NCI-H82 (cell line): ENCODE measurements at places on chromosomes 3 and 15.
A peak's percentile ranks its signal among the peaks of the same experiment; 100 is the strongest.

DNA sequence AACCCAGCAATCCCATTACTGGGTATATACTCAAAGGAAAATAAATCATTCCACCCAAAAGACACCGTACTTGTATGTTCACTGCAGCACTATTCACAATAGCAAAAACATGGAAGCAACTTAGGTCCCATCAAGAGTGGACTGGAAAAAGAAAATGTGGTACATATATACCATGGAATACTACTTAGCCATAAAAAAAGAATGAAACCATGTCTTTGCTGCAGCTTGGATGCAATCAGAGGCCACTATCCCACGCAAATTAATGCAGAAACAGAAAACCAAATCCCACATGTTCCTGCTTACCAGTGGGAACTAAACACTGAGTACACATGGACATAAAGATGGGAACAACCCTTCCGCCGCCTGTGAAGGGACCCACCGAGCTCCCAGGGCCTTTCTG is 34.2 kb downstream of the UACA start:
- DNase-seq, result no peak

GRCh38 chr3:187370051-187370450 is 1.9 kb downstream of the RTP4 start:
- DNase-seq, result no peak

DNA sequence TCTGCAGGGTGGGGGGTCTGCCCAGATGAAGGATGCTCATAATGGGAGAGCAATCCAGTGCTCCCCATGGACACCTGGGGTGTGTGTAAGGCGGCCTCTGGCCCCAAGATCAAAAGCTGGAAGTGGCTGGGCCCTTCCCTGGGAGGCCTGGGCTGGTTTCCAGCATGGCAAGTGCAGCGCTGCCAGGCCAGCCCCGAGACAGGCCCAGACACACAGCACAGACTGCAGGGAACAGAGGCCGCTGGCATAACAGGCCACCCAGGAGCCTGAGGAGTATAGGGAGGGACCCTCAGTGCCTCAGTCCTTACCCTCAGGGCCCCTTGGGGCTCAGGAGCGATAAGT is 10.0 kb downstream of the ITPKA start:
- DNase-seq, result no peak

- DNase-seq, result no peak
These were observed 37.3 kb downstream of the YEATS2 start for GRCh38 chr3:183734750-183735494.

DNA sequence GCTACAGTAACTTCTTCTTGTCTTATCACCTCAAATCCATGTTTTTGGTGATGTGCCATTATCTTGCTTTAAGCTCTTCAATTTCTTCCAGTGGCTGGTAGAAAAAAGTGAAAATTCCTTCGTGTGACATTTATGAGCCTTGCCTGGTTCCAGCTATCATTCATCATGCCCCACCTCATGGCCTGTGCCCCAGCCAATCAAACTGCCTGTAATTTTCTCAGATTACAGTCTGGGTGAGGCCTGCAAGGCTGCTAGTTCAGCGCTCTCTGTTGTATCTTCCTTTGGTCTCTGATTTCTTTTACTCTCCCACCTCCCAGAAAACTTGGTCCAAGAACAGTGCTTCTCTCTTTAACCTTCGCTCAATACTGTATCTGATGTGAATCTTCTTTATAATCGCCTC is 249.3 kb upstream of the ZNF717 start:
- no peak for DNase-seq

GRCh38 chr3:134486577-134487041 is 752 bp downstream of the CEP63 start:
- peak; percentile 71 for DNase-seq

GRCh38 chr15:70547846-70548487 is 215.4 kb downstream of the UACA start:
- DNase-seq, result no peak

- DNase-seq, result no peak
These were observed 574.8 kb downstream of the CADM2 start for GRCh38 chr3:85533586-85533985.

- no peak for DNase-seq
These were observed 69.3 kb downstream of the MESD start for GRCh38 chr15:80920271-80920699.
